ENCODE measurements at places on chromosomes 12 and 14.

DNA sequence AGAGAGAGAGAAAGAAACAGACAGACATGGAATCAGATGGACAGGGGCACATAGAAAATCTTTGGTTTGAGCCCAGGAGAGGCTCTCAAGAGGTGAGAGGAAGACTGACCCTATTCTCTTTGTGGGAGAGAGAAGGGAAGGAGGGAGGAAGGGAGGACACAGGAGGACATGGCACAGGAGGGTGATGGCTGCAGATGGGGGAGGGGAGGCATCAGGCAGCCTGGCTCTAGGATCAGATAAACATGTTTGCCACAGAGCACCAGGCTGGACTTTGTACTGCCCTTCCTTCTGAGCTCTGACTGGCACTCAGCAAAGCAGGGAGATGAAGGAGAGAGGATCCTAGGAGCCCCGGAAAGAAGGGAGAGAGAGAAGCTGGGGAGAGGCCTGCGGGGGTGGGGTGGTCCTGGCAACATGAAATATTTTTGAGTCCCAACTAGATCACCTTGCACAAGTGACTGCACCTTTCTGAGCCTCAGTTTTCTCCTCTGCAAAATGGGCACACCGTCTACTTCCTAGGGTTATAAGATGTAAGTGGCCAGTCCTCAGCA lies 6.1 kb downstream of the HNF1A start:
- ATAC-seq = no peak

DNA sequence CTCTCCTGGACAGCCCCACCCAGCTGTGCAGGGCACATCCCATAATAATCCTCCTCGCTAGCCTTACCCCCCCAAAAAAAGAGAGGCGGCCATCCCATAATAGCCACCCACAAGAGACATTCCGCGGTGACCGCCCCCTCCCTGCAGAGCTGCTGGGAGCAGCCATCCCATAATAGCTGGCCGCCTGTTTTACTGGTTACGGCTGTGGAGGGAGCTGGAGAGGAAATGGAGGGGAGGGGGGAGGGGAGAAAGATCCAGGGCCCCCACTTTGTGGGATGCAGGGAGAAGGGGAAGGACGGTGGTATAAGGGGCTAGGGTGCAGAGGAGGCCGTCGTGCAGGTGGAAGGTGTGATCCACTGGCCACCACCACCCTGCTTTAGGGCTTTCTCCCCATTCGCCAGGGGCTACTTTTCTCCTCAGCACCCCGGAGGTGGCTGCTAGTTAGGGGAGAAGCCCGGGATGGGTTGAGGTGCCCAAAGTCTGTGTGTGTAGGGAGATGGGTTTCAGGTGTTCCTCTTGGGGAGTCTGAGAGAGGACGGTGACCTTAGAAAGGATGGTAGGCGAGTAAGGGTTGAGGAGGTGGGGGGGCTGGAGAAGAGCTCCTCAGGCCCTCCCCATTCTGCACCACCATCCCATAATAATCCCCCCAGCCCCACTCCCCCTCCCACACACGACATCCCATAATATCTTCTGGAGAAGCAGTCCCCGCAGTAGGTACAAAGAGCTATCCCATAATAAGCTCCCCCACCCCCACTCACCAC lies 6.0 kb upstream of the CHD4 start:
- peak; percentile 4 for ATAC-seq

GRCh38 chr12:115444346-115444745 lies 760.4 kb upstream of the TBX3 start:
- ATAC-seq = no peak

- no peak for ATAC-seq
Observed at GRCh38 chr12:93336291-93336741, 41.4 kb upstream of the NUDT4 start.

DNA sequence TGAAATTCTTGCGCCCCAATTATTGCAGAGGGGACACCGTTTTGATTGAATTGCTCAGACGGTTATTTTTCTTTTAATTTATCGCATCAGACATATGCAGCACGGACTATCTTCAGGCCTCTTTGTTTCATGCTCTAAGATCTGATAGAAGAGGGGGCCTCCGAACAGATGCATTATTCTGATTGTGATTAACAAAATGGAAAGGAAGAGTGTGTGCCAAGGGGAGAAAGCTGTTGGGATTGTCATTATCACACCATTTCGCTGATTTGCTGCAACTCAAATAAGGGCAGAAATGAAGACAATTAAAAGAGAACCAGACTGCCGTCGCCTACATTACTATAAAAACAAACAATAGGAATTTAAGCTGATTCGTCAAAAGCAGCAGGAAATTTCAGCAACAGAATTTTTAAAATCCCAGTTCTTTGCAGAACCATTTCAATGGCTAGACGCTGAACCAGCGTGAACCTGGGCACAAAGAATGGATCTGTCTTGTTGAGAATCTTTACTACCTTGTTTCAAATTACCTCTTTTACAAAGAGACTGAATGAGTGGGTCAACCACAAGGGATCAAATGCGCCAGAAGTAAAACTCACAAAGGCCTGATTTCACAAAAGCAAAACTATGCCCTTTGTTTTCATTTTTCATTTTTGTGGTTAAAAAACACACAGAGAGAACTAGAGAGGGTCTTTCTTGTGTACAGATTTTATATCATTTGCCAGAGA lies 30.6 kb downstream of the TMEM132D start:
- ATAC-seq = no peak

GRCh38 chr14:102008891-102009290 lies 44.5 kb downstream of the DYNC1H1 start:
- ATAC-seq = no peak

GRCh38 chr14:77290705-77291104 lies 19.7 kb upstream of the NGB start:
- ATAC-seq = no peak

DNA sequence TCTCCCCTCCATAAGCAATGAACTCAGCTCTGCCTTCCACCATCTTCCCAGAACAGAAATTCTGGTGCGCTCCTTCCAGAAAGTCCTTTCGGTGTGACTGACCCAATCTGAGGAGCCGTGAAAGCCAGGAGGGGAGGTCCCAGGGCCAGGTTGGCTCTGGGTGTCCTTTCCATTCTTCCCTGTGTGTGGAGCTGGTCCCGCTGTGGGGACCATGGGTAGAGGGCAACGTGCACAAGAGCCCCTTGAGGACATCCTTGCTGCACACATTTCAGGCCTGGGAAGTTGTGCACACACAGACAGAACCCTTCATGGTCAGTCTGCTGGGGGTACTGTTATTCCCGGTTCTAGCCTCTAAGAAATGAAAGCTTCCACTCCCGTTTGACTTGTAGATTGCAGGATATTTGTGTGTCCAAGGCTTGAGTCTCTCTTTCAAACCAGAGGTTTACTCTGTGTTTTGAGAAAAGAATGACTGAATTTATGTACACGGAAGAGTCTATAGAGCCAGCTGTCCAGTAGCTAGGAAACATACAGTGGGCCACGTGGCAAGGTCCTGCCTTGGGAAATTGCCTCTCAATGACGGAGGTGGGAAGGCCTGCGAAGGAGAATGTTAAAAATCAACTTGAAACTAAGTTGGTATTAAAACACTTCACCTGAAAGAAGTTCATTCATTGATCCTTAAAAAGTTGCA lies 10.1 kb downstream of the NFKBIA start:
- ATAC-seq = no peak

DNA sequence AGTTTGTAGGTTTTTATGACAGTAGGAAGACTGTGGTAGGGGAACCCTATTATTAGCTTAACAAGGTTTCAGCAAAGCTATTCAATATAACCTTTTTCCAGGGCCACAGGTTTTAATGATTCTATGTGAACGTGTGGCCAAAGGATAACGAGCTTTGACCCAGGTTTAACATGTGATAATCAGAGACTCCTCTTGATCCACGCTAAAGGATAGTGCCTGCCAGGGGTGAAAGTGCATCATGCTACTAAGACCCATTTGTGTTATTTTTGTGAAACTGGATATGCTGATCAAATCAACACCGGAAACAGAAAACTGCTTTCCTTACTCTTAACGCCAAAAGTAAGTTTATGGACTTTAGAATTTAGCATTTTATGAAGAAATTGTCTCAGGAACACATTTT lies 909 bp upstream of the TAOK3 start:
- no peak for ATAC-seq

GRCh38 chr12:19220852-19221466 lies 91.4 kb downstream of the PLEKHA5 start:
- no peak for ATAC-seq

GRCh38 chr14:64899958-64900357 lies 14.3 kb upstream of the CHURC1 start:
- ATAC-seq = no peak

GRCh38 chr14:75566321-75566720 lies 12.1 kb upstream of the FLVCR2 start:
- peak; percentile 73 for ATAC-seq

All from stimulated activated memory B cell treated with anti-CD40 and anti-IgM and Interleukin-4, amounts not matched to agents 10 μg/mL and 1 μg/mL and 100 μg/mL, for 72 hours (primary cell).